ENCODE measurements at places on chromosomes 3 and 15.

- no peaks in the 10 kb centered on the region for H3K36me3 ChIP-seq
- no peak for DNase-seq
- no peak overlapping the region for H3K27ac ChIP-seq
- H3K4me1 ChIP-seq, result no peaks in the 10 kb centered on the region
- H3K27me3 ChIP-seq, result no peaks in the 10 kb centered on the region
Measured at GRCh38 chr3:182092662-182093262, 381.0 kb downstream of the SOX2 start.

DNA sequence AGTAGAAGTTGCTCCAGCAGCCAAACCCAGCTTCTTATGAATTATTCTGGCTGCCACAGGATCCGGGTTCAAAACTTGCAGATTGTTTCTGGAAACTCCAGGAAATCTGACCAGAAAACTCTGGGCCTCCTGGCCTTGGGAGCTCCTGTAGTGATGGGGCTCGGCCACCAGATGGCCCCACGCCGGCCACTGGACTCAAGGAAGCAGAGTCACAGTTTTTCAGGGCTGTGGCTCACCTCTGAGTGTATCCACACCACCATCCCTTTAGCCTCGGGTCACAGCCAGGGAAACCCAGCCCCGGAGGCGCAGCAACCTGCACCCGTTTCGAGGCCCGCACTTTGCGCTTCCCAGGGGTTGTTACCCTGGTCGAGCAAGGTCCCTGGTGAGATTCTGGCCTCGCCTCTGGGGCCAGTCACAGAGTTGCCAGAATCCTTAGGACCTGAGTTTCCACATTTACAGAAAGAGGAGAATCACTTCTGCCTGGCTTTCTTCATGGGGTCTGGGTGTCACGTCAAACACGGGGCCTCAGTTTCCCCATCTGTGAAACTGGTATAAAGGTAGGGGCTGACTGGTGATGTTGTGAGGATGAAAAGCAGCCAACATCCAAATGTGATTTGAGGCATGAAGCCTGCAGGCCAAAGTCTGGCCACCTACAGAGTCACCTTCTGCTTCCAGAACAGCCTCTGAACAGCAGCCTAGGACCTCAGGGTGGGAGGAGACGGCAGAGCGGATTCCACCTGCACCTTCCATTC lies 53.5 kb upstream of the LCTL start:
- DNase-seq, result no peak
- peaks cover 19% of the 10 kb centered on the region for H3K27me3 ChIP-seq
- no peaks in the 10 kb centered on the region for H3K36me3 ChIP-seq
- H3K4me3 ChIP-seq, result no peak overlapping the region

DNA sequence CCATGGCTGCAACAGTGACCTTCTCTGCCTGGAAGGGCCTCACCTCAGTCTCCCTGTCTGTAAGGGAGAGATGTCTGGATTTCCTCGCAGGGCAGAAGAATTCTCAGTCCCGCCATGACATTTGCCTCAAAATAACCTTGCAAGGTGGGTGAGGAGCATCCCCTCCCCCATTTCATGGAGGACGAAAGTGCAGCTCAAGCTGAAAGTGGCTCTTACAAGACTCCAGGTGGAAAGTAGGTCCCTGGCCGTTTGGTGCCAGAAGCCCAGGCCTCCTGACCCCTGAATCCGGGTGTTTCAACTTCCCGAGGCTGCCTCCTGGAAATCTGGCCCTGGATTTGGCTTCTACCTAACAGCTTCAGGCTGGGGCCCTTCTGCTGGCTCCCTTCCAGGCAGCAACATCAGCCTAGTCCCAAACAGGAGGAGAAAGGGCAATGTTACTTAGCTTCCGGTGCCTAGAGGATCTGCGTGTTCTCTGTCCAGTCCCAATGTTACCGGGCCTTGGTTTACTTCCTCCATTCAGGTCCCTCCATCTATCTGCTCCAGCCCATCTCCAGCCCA lies 769 bp upstream of the CSPG4 start:
- H3K27ac ChIP-seq, result no peak overlapping the region
- no peak for DNase-seq
- no peaks in the 10 kb centered on the region for H3K36me3 ChIP-seq
- H3K4me3 ChIP-seq, result no peak overlapping the region

DNA sequence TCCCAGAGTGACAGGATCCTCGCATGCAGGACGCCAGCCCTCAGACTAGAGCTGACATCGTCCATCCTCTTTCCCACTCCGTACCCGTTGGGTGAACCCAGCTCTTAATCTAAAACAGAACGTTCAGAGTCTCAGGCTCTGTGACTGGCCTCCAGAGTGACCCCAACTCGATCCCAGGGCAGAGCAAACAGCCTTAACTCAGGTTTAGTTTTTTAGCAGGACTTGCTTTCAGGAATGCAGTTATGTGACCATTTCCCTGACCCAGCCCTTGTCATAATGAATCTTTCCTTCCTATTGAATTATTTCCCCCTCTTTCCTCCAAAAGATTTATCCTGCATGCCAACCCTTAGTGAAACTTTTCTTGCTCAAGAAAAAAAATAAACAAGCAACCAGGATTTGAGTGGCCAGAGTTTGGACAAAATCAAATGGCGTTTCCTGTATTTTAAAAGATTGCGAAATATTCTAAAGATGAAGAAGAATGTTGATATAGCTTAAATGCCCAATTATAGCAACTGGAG lies 47.8 kb upstream of the RARB start:
- H3K4me1 ChIP-seq, result no peaks in the 10 kb centered on the region
- DNase-seq, result no peak
- no peak overlapping the region for H3K27ac ChIP-seq
- H3K4me3 ChIP-seq, result no peak overlapping the region
- H3K36me3 ChIP-seq, result no peaks in the 10 kb centered on the region

DNA sequence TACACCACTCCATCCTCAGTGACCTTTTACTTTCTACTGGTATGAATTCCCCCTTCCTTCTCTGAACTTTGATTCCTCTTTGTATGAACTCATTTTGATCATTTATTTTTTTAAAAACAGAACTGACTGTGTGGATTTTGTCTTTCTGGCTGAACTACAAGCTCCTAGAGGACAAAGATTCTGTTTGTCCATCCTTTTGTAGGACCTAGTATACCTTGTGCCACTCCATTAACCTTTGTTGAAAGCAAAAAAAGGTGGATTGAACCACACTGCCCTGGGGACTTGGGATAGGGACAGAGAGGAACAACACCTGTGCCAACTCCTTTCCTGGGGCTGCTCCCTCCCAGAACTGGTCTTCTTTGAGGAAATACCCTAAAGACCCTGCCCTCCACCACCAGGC lies 23.6 kb downstream of the FSTL1 start:
- no peak overlapping the region for H3K4me3 ChIP-seq
- no peak overlapping the region for H3K27ac ChIP-seq
- no peaks in the 10 kb centered on the region for H3K4me1 ChIP-seq
- DNase-seq, result no peak
- no peaks in the 10 kb centered on the region for H3K36me3 ChIP-seq
- peaks cover 2% of the 10 kb centered on the region for H3K27me3 ChIP-seq

GRCh38 chr3:23319366-23320312 lies 116.5 kb downstream of the UBE2E2 start:
- no peak for DNase-seq
- H3K27me3 ChIP-seq, result no peaks in the 10 kb centered on the region
- H3K27ac ChIP-seq, result no peak overlapping the region
- no peaks in the 10 kb centered on the region for H3K4me1 ChIP-seq
- no peaks in the 10 kb centered on the region for H3K36me3 ChIP-seq

GRCh38 chr3:71636482-71636881 lies 53.0 kb upstream of the FOXP1 start:
- H3K27me3 ChIP-seq, result no peaks in the 10 kb centered on the region
- peaks cover 2% of the 10 kb centered on the region for H3K36me3 ChIP-seq
- no peak for DNase-seq
- H3K27ac ChIP-seq, result no peak overlapping the region
- no peaks in the 10 kb centered on the region for H3K4me1 ChIP-seq

DNA sequence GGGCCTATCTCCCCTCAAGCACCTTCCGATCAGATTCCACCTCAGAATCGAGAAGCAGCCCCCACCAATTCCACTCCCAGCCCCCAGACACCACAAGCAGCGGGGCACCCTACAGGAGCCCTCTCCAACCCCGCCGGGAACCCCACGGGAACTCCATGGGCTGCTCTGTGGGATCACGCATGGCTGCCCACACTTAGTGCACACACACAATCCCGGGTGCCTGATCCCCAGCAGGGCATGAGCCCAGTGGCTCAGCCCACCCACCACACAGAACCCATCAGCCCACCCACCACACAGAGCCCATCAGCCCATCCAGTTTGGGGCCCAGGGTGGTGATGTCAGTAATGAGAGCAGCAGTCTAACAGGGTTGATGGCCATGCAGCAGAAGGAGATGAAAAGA lies 141.6 kb upstream of the LINGO1 start:
- no peaks in the 10 kb centered on the region for H3K36me3 ChIP-seq
- no peaks in the 10 kb centered on the region for H3K27me3 ChIP-seq
- DNase-seq, result no peak

- DNase-seq, result no peak
- no peaks in the 10 kb centered on the region for H3K36me3 ChIP-seq
- no peaks in the 10 kb centered on the region for H3K4me1 ChIP-seq
- H3K27me3 ChIP-seq, result no peaks in the 10 kb centered on the region
- no peak overlapping the region for H3K4me3 ChIP-seq
- no peak overlapping the region for H3K27ac ChIP-seq
Measured at GRCh38 chr15:89792106-89792805, 16.1 kb downstream of the MESP2 start.

GRCh38 chr3:14177580-14178246 lies 688 bp downstream of the XPC start:
- DNase-seq, result no peak
- no peaks in the 10 kb centered on the region for H3K27me3 ChIP-seq
- H3K36me3 ChIP-seq, result peaks cover 16% of the 10 kb centered on the region
- peak overlapping the region; percentile 84 for H3K27ac ChIP-seq
- peaks cover 47% of the 10 kb centered on the region for H3K4me1 ChIP-seq
- peak overlapping the region; percentile 79 for H3K4me3 ChIP-seq

DNA sequence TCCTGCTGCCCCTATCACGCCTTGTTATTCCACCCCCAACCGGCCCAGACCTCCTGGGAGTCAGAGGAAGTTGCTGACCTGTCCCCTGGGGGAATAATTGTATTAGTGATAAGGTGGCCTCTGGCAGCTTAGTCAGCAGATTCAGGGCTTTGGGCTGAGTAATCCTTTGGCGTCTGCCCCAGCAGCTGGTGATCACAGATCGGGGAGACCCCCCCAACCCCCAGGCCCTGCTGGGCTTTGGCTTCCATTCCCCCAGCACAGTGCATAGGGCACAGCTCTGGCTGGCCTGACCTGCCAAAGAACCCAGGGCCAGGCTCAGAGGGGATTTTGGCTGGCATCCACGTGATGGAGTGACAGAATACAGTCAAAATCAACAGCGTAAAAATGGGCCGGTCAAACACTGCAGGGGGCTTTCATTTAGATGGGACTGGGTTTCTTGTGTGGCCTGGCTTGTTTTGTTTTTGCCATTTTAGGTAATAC lies 3.9 kb upstream of the NR2E3 start:
- H3K4me3 ChIP-seq, result no peak overlapping the region
- no peak overlapping the region for H3K27ac ChIP-seq
- H3K36me3 ChIP-seq, result no peaks in the 10 kb centered on the region
- no peaks in the 10 kb centered on the region for H3K4me1 ChIP-seq

- DNase-seq, result no peak
- no peak overlapping the region for H3K27ac ChIP-seq
- H3K4me1 ChIP-seq, result no peaks in the 10 kb centered on the region
Measured at GRCh38 chr3:136428167-136428566, 178.0 kb downstream of the PCCB start.

DNA sequence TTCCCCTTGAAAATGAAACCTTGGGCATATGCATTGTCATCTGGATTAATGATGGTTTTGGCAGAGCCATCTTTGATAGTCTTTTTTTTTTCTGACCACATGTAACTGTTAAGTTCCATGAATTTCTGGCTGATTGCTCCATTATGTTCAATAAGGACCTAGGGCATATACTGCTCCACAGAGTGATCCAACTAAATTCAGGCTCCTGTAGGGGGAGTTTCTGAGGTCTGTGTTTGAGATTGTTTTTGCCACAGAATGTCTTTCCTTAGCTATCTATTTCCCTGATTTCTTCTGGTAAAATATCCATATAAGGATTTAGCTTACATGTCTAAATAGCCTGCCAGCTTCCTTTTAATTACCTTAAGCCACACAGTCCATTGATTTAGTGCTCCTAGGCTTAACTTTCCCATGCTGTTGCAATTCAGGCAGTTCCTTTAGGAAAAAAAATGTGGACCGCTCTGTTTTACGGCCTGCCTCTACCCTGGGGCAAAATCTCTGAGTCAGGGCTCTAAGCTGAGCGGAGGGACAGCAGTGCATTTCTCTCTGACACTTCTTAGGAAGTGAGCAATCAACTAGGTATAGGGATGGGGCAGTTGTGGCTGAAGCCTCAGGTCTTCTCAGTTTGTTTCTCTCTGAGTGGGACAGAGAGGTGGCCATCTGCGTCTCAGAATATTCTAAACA lies 796.2 kb downstream of the NR2F2 start:
- no peaks in the 10 kb centered on the region for H3K4me1 ChIP-seq
- no peaks in the 10 kb centered on the region for H3K27me3 ChIP-seq
- no peaks in the 10 kb centered on the region for H3K36me3 ChIP-seq
- no peak overlapping the region for H3K27ac ChIP-seq

GRCh38 chr15:77846986-77847385 lies 214.3 kb upstream of the LINGO1 start:
- no peak for DNase-seq
- no peaks in the 10 kb centered on the region for H3K36me3 ChIP-seq
- no peak overlapping the region for H3K27ac ChIP-seq
- H3K4me1 ChIP-seq, result no peaks in the 10 kb centered on the region

DNA sequence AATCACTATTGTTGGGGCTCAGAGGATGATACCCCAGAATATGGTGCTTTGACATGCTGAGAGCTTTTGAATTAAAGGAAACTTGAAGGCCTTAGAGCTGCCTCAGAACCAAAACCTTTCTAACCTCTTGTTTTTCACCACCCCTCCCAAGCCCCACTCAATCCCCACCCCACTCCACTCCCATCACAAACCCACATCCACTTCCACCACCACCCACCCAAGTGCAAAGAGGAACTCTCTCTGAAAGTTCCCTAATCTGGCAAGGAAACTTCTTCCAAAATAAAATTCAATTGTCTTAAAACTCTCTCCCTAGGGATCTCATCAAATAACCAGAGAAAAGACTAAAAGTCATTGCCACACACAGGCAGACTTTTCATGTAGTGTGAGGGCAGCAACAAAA lies 301.2 kb upstream of the ARHGEF26 start:
- H3K4me1 ChIP-seq, result no peaks in the 10 kb centered on the region
- H3K4me3 ChIP-seq, result no peak overlapping the region
- H3K27ac ChIP-seq, result no peak overlapping the region
- H3K36me3 ChIP-seq, result no peaks in the 10 kb centered on the region
- no peaks in the 10 kb centered on the region for H3K27me3 ChIP-seq

Measured in CD4-positive, alpha-beta T cell (primary cell).